Smooth muscle cell of the pulmonary artery (primary cell): ENCODE measurements at places on chromosomes 16 and 17. TPM values are rescaled to one million over a fixed set of nuclear protein-coding genes. Genes with fewer than 3 reads are reported as not detected.

SEC14L5 gene
- total RNA-seq = 0.30 and 0.39 TPM in 2 replicates

RASD1 gene
- 0.53 and 2.3 TPM in 2 replicates for total RNA-seq

OSGIN1 gene
- total RNA-seq = 3.7 and 7.2 TPM in 2 replicates

ATXN7L3 gene
- 49.3 and 50.2 TPM in 2 replicates for total RNA-seq

CBLN1 gene
- 0.03 TPM in 1 of 2 replicates, not detected in the other for total RNA-seq

JPH3 gene
- 0.03 TPM in 1 of 2 replicates, not detected in the other for total RNA-seq

NPIPA5 gene
- 5.3 TPM in 1 of 2 replicates, not detected in the other for total RNA-seq

UTS2R gene
- total RNA-seq = not detected in 2 replicates

CSNK2A2 gene
- 44.6 and 52.7 TPM in 2 replicates for total RNA-seq

SAP30BP gene
- 36.0 and 42.2 TPM in 2 replicates for total RNA-seq

HOXB6 gene
- total RNA-seq = 2.3 and 3.0 TPM in 2 replicates

MYH13 gene
- not detected in 2 replicates for total RNA-seq

OR4D1 gene
- not detected in 2 replicates for total RNA-seq

GALR2 gene
- not detected in 2 replicates for total RNA-seq

HNF1B gene
- not detected in 2 replicates for total RNA-seq
